Heart left ventricle (tissue), 16 donors: ENCODE measurements at places on chromosomes 11 and 22. TPM values are rescaled to one million over a fixed set of nuclear protein-coding genes. Genes with fewer than 3 reads are reported as not detected.

GRCh38 chr11:85845124-85845631, 10.0 kb upstream of the CCDC83 start:
- no peak for DNase-seq

DNA sequence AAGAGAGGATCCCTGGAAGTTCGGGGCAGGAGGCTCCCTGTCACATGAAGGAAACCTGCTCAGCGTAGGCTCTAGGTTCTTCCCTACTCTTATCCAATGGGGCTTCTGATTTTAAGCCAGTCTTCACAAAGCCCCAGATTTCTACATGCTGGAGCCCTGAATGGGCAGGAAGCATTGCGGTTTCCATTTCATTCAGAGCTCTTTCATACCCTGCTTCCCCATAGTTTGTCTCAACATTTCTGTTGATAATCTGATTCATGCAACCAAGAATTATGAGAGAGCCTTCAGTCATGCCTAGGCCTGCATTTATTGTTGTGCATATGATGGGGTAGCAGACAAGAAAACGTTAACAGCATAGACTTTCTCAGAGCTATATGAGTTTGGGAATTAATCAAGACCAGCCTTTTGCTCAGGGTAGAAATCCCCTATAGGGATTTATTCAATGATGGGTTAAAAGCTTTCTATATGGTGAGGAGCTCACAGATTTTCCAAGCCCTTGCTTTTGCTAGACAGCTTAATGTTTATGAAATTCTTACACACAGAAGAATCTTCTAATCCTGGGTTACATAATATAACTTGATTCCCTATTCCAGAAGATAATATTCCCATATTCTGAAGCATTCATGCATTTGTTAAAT, 15.9 kb downstream of the OR51B4 start:
- no peak for DNase-seq

DNA sequence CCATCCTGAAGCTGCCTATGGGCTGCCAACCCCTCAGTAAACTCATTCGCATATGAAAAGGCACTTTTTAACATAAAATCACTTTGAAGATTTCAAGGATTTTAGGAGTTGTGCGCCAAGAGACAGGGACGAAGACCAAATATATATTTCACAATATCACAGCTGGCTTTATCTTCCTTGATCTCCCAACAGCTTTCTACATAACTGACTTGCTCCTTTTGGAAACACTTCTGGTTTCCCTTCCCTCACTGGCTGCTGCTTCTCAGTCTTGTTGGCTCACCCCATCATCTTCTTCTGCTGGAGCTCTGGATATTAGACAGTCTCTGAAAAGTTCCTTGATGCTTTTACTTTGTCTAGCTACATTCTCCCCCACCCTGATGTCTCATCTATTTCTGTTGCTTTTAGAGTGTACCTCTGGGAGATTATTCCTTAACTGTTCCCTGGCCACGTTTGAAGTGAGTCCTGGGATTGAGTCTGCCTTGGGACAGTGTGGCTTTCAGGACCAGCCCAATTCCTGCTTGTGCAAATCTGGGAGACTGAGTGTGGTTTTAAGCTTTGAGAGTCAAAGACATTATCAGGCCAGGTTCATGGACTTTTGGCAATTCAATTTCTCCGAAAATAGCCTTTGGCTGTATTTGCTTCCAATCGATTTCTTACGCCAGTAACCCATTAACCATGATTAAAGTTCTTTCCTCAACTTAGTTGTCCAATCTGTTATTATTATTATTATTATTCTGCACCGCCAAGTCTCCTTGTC, 30.9 kb upstream of the NNMT start:
- no peak for DNase-seq

DNA sequence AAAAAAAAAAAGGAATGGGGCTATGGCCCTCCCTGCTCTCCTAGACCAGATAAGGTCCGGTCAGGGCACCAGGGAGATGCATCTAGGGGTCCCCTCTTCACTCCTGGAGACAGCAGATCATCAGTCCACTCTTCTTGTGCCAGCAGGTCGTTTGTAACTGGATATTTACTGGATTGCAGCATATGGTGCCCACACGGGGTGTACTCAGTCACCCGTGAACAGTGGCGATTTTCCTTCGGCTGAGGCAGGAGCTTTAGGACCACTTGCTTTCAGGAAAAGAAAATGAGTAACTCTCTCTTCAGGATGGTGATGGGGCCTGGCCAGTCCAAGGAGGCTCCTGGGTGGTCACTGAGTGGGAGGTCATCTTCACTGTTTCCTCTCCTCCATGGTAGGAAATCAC, 38.3 kb upstream of the RAB1B start:
- no peak for DNase-seq

GRCh38 chr22:38070250-38070921, 13.2 kb downstream of the PICK1 start:
- DNase-seq: peak; percentile 44

- DNase-seq: no peak
Measured at GRCh38 chr11:29518389-29519174, 498.2 kb downstream of the KCNA4 start.

Gene C11orf97
- total RNA-seq: not detected

Gene DERL3
- 1.6 TPM for total RNA-seq
